ENCODE measurements at places on chromosomes 7 and 10.

DNA sequence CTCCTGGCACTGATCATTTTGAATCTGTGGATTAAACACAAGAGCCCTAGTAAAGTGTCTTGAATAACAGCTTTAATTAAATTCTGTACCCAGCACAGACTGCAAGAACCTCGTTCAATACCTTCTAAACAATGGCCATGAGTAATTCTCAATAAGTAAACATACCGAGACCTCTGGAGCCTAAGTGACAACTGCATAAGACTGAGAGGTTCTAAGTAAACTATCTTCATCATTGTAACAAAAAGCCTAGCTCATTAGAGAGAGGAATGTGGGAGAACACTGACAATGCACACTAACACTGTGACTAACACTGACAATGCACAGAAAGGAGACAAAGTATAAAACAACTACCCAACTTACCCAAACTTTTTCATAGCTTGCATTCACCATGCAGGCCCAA is 117.4 kb downstream of the ELAPOR2 start:
- DNase-seq: no peak

GRCh38 chr10:130774871-130775270 is 536.6 kb downstream of the TCERG1L start:
- DNase-seq: no peak

GRCh38 chr7:37439653-37440026 is 9.0 kb downstream of the ELMO1 start:
- DNase-seq: no peak

DNA sequence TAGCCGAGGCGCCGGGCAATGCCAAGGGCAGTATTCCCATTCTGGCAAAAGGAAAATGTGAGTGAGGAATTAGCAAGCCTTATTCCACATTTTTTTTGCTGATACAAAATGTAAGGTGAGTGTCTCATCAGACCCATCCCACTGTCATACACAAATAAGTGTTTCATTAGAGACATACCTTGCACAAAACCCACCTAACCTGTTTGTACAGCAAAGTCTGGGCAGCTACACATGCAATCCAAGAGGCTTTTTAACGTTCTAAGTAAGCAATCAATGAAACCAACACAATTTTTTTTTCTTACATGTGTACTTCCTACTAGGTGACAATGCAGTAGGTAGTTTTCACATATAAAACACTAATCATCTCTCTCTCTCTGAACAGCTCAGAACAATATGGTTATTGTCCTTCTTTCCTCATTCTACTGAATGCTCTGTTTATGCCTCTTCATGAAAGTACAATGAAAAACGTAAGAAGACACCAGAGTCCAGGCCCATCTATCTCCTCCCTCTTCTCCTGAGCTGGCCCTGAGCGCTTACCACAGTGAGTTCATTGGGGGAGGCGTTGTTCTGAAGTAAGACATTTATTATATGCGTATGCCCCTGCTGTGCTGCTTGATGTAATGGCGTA is 217.2 kb downstream of the ANK3 start:
- no peak for DNase-seq

GRCh38 chr10:84270708-84271107 is 25.9 kb downstream of the RGR start:
- no peak for DNase-seq

- no peak for DNase-seq
Measured at GRCh38 chr10:7130191-7130911, 280.5 kb downstream of the SFMBT2 start.

GRCh38 chr10:11098666-11099065 is 81.0 kb downstream of the CELF2 start:
- DNase-seq: no peak

GRCh38 chr7:28904578-28905048 is 53.5 kb downstream of the TRIL start:
- DNase-seq: no peak

DNA sequence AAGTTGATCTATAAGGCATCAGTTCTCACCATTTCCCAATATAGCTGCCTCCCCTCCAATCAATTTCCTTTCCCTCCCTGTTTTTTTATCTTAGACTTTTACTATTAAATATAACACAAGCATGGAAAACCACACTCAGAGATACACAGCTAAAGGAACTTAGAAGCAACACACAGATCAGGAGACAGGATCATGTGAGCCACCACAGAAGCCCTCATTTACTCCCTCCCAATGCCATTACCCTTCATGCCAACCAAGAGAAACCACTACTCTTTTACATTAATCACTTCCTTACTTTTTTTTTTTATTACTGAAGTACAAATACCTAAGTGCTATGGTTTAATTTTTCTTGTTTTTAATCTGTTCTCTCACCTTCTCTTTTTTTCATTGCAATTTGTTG is 33.0 kb downstream of the COG5 start:
- no peak for DNase-seq

DNA sequence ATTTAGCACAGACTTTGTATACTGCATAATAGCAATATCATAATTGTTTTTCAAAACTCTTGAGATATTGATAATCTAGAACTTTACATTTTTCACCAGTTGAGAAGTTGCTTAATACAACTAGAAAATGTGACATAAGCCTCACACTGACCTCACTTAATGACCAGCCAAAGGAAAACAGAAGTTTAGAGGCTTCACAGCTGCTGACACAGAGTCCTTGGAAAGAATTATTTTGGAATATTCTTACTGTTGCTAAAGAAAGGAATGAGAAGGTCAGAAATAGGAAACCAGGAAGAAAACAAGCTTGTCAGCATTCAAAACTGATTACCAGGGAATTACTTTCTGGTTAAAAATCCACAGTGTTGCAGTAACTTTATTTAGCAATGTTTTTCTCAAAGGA is 35.5 kb upstream of the WASL start:
- DNase-seq: no peak

DNA sequence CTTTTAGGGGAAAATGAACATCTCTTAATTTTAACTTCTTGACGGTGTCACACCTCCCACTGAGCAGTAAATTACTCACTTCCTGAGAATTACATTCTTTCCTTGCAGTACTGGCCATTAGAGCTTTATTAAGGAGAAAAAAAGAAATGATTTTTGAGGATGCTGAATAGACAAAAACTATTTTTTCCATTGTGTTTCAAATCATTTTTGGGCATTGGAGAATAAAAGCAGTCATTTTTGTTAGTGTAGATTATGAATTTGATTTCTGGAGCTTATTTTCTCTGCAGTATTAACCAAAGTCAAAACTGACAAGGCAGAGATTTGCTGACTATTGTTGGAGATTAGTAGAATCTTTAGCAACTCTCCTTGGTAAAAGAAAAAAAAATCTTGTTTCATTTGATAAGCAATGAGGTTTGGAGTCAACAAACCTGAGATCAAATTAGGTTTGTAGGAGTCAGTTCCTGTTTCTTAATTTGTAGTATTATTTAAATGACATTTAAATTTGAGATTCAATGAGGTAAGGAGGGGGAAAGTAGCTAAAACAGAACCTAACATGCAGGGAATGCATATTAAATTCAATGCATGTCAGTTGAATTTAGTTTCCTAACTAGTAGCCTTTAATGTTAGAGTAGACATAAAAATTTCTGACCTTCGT is 70.6 kb downstream of the AP3M1 start:
- DNase-seq: no peak

GRCh38 chr10:75977139-75977538 is 545.7 kb downstream of the LRMDA start:
- no peak for DNase-seq

GRCh38 chr10:68333440-68334431 is 1.0 kb upstream of the PBLD start:
- no peak for DNase-seq

- no peak for DNase-seq
Measured at GRCh38 chr7:96599288-96599936, 110.2 kb downstream of the SEM1 start.

- DNase-seq: no peak
Measured at GRCh38 chr7:158175779-158176178, 411.8 kb downstream of the PTPRN2 start.

- no peak for DNase-seq
Measured at GRCh38 chr10:19577381-19577780, 238.9 kb upstream of the PLXDC2 start.

GRCh38 chr10:101092881-101093354 is 31.1 kb downstream of the KAZALD1 start:
- no peak for DNase-seq

DNA sequence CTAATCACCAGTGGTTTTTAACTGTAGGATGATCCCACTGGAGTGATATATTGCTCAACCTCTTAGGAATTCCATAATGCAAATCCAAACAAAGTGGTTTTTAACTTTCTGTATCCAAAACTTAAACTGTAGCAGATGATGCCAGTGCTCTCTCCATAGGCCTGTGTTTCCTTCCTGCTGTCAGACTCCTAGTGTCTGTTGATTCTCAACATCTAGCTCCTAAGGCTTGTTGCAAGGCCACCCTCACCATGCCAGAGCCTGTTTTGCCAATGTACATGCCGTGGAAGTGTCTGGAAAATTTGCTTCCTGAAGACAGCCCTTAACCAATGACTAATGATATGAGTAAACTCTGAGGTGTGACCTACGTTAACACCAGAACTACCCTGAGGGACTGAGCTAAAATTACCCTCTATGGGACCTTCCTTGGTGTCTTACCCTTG is 39.3 kb downstream of the C1GALT1 start:
- no peak for DNase-seq

GRCh38 chr7:144830024-144830785 is 5.6 kb downstream of the TPK1 start:
- no peak for DNase-seq

- no peak for DNase-seq
Measured at GRCh38 chr10:122265896-122266295, 5.2 kb upstream of the BTBD16 start.

DNA sequence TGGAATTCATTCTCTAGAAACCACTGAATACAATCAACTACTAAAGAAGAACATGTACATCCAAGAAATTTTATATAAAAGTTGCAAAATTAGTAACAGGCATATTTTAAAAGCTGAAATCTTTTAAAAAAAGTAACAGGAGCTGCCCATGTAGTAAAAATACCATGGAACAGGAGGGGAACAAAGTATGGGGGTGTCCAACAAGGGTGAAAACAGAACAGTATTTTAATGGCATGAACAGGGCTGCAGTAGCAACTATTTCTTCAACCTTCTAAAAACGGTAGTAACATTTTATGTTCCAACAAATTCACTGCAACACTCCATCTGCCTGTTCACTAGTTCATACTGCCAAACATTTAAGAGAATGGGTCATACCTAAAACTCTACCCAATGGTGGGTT is 77.0 kb downstream of the ABLIM1 start:
- DNase-seq: no peak

- DNase-seq: no peak
Measured at GRCh38 chr7:38798552-38799267, 110.3 kb downstream of the VPS41 start.

DNA sequence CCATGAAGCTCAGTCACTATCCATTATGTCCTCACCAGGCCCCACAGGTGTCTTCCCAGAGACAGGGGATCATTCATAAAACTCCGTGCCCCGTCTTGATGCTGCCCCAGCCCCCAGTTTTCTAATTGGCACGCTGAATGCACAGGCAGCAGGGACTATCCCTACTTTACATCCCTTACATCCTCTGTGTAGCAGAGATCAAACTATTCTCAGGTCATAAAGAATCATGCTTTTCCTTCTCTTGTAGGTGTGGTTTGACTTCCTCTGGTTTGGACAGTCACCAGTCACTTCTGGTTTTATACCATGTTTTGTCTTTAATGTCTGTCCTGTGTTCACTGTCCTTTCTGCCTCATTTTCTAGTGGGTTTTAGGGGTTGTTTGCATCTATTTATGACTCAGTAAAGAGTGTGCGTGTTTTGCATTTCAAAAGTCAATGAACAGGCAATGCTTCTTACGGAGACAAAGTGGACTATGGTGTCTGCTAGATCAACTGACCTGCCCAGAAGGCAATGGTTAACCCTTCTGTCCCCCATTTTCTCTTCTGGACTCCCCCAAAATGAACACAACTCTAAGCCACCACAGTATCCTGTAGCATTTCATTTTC is 140.4 kb upstream of the NPVF start:
- DNase-seq: no peak

GRCh38 chr7:111384065-111384891 is 178.0 kb downstream of the IMMP2L start:
- DNase-seq: no peak

GRCh38 chr7:2024567-2024918 is 208.2 kb downstream of the MAD1L1 start:
- DNase-seq: no peak

- DNase-seq: no peak
Measured at GRCh38 chr10:26977635-26978034, 116.9 kb upstream of the ABI1 start.

- DNase-seq: no peak
Measured at GRCh38 chr7:122790132-122790531, 87.4 kb upstream of the RNF148 start.

GRCh38 chr7:76193466-76193865 is 8.2 kb upstream of the SRRM3 start:
- no peak for DNase-seq

DNA sequence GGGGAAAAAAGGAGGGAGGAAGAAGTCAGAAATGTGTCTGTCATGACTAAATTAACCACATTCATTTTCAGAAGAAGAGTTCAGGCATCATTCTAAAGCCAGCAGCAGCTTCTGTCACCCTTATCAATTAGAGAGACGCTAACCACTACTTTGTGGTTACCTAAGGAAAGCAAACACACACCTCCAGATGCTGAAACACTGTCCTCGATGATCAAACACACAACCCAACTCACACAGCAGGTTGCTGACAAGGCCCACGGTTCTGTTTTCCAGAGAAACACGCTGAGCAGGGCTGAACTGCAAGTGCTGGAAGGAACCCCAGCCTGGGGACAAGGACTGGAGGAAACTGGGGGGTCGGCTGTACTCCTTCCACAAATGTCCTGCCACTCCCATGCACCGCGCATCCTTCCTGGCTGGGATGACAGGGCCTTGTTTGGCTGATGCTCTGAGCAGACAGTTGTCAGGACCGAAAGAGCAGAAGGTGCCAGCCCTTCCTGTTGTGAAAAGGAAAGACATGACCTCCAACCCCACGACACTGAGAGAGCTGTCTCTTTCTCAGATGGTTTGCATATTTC is 36.6 kb downstream of the PRKCQ start:
- DNase-seq: no peak

DNA sequence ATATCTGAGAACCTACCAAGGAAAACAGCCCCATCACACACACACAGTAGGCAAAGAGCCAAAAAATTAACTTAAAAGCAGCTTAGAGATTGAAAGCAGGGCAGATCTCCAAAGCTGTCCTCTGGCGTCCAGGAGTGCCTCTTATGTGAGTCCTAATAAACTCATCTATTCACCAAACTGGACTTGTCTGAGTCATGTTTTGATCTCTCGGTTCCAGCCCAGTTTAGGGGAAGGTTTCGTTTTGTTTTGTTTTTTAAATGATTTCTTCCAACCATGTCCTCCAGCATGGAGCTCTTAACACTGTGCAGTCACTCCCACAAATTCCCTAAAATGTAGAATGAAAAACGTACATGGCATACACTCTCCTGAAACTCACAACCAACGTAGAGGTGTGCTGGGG is 6.7 kb upstream of the PRSS37 start:
- no peak for DNase-seq

DNA sequence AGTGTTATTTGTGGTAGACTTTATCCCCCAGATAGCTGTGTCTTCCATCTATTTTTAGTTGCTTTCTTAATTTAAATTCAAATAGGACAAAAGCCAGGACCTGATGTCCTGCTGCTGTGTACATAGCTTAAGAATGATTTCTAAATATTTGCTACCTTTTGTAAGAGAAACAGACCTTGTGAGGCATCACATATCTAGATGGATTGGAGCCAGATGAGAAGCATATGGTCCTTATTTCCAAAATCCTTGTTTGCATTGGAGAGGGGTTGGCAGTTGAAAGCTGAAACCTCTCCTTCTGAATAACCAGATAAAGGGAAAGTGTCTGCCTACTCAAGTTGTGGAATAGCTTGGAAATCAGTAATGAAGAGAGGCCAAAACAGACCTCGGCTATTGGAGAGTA is 50.7 kb upstream of the AMPH start:
- DNase-seq: no peak

All from GM06990 (cell line).